Hypothalamus (tissue), 51 donors: ENCODE measurements at places on chromosomes 11 and 22.

GRCh38 chr11:64007629-64008282, 21.5 kb downstream of the OTUB1 start:
- no peak for DNase-seq

- no peak for DNase-seq
Observed at GRCh38 chr11:24622262-24622661, 125.4 kb downstream of the LUZP2 start.

- DNase-seq = no peak
Observed at GRCh38 chr11:117589063-117589462, 208.0 kb downstream of the DSCAML1 start.

- DNase-seq = peak; percentile 33
Observed at GRCh38 chr11:123302751-123303195, 107.7 kb upstream of the CLMP start.
